Activated CD8-positive, alpha-beta T cell treated with anti-CD3 and anti-CD28 coated beads for 36 hours (primary cell): ENCODE measurements at places on chromosomes 7 and 10. TPM values are rescaled to one million over a fixed set of nuclear protein-coding genes. Genes with fewer than 3 reads are reported as not detected.

The MOGAT3 gene
- not detected for total RNA-seq

The CFAP46 gene
- not detected for total RNA-seq

The NSUN6 gene
- total RNA-seq: 20.7 TPM

The SMKR1 gene
- total RNA-seq: 3.6 TPM

The NCF1 gene
- total RNA-seq: 2.4 TPM

The SP8 gene
- not detected for total RNA-seq

The TMEM213 gene
- total RNA-seq: not detected

The PLAU gene
- total RNA-seq: 0.47 TPM

The CHN2 gene
- 1.7 TPM for total RNA-seq

The ANXA8 gene
- not detected for total RNA-seq

The ASZ1 gene
- total RNA-seq: not detected
